Hematopoietic multipotent progenitor cell treated with erythropoietin and hydrocortisone succinate and interleukin-3 and kit ligand, for 8 days (in vitro differentiated cells): ENCODE measurements at places on chromosomes 12 and 14.

DNA sequence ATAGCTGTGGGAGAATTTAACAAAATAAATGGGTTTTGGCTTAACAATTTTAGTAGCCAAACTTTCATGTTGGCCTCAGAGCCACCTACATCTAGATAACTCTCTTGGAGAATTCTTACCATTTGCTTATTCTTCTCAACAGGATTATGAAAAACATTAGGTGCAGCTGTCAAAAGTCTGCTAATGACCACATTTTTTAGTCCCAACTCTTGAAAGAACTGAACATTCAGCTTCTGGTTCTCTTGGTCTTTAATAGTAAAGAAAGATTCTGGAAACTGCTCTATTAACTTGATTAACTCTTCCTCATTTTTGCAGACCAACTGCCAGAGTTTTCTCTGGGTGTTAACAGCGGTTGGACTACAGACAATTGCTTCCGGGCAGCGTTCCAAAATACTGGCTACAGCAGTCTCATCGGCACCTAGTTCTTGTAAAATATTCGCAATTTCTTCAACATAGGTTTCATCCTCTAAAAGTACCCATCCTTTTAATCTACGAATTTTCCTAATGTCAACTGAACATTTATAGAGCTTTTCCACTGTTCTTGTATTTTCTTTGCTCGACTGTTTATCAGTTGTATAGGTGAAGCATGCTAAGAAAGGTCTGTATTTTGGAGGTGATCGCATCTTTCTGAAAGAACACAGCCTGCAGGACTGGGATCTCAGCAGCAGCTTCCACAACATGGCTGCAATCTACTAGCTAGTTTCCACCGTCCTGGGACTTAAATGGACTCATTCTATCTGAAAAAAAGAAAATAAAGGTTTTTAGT, 8.7 kb downstream of the MTERF2 start:
- DNase-seq: no peak

GRCh38 chr12:132064631-132065030, 79.5 kb downstream of the DDX51 start:
- no peak for DNase-seq

GRCh38 chr12:101832030-101832429, 1.3 kb upstream of the GNPTAB start:
- DNase-seq: no peak

DNA sequence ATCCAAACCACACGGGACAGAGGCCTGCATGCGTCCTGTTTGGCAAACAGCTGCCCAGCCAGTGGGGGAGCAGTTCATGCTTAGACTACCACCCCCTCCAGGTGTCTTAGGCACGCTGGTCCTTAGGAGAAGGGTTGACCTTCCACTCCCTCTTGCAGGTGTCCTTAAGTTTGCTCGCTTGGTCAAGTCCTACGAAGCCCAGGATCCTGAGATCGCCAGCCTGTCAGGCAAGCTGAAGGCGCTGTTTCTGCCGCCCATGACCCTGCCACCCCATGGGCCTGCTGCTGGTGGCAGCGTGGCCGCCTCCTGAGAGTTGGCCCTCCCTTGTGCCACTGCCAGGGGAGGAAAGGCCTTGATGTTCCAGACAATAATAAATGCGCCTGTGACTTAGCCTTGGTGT, 1.8 kb downstream of the C12orf57 start:
- DNase-seq: no peak

GRCh38 chr12:83432176-83432719, 745.5 kb downstream of the TMTC2 start:
- no peak for DNase-seq

DNA sequence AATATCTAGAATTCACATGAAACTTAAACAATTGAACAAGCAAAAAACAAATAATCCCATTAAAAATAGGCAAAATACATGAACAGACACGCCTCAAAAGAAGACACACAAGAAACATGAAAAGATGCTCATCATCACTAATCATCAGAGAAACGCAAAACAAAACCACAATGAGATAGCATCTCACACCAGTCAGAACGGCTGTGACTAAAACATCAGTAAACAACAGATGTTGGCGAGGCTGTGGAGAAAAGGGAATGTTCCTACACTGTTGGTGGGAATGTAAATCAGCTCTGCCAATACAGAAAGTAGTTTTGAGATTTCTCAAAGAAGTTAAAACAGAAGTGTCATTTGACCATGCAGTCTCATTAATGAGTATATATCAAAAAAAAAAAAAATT, 121.3 kb downstream of the PTPRO start:
- DNase-seq: no peak
